ENCODE measurements at places on chromosomes 11 and 22.

DNA sequence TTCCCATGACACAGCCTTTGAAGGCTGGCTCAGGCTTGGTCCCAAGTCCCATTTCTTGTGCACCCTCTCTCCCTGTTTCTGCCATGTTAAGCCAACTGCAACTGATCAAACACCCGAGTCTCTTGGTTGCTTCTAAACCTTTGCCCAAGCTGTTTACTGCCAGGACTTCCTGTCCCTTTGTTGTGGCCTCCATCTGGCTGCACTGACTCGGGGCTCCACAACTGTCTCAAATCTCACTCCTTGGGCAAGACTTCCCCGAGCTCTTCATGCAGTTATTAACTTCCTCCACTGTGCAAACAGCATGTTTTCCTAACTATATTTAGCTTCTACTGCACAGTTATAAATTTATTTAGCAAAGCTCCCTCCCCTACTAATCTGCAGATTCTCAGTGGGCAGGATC, 4.3 kb downstream of the VPREB1 start:
- no peak for DNase-seq

DNA sequence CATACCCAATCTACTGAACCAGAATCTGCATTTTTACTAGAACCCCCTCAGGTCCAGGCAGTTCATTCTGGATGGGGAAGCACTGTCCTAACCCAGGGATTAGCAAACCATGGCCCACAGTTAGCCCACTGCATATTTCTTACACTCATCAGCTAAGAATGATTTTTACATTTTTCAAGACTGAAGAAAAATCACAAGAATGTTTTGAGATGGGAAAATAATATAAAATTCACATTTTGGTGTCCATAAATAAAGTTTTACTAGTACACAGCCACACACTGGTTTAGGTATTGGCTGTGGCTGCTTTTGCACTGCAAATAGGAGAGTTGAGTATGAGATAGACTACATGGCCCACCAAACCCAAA, 59.4 kb downstream of the PPFIBP2 start:
- DNase-seq: no peak

DNA sequence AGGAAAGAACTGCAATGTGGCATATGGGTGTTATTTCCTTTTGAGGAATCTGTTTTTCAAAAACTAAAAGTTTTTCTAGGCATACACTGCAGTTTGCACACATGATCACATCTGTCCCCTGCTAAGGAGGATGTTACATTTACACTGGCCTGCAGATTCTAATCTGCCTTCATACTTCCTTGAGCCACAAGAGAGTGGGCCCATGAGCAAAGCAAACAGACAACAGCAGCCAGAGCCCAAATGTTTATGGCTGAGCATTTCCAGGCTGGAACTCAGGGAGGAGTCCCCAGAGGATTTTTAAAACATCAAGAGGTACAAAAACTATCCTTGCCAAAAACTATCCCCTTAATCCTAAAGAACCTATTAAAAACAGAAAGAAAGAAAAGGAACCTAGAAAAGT, 117.2 kb upstream of the MTNR1B start:
- no peak for DNase-seq

DNA sequence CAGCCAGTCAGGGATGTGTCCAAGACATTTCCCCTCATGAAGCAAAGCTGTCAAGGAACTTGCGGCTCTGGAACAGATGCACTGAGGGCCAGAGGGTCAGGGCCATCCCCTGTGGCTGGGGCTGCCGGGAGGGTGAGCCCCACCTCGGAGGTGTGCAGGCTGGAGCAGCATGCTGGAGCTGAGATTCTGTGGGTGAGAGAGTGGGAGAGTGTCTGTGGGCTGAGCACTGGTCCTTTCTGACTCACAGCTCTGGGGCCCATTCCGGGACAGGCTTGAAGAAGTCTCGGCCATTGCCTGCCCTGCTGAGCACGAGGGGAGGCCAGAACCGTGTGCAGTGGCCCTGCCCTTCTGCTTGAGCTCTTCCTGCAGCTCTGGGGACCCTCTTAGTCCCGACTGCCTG, 2.1 kb downstream of the OMP start:
- no peak for DNase-seq

- no peak for DNase-seq
Observed at GRCh38 chr11:36485298-36486002, 24.6 kb downstream of the TRAF6 start.

DNA sequence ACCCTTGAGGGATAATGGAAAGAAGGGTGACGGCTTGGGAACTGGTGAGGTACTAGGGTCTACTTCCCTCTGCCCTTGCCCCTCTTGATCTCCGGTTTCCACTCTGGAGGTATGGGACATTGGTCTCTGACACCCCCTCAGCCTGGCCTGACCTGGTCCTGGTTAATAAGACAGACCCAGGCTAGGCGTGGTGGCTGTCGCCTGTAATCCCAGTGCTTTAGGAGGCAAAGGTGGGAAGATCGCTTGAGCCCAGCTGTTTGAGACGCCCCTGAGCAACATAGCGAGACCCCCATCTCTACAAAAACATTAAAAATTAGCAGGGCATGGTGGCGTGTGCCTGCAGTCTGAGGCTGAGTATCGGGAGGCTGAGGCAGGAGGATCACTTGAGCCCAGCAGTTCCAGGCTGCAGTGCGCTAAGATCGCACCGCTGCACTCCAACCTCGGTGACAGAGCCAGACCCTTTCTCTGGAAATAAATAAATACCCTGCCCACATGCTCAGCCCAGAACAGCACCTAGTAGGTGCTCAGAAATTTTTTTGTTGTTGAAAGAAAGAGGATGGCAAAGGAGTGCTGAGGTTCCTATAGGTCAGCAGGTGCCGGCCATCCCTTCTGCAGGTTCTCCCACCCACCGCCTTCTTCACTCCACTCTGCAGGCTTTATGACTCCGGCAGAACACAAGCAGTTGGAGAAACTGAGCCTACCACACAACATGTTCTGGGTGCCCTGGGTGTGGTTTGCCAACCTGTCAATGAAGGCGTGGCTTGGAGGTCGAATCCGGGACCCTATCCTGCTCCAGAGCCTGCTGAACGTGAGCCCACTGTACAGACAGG, 6.3 kb downstream of the BEST1 start:
- DNase-seq: no peak

GRCh38 chr11:74719011-74719410, 12.2 kb downstream of the CHRDL2 start:
- no peak for DNase-seq

DNA sequence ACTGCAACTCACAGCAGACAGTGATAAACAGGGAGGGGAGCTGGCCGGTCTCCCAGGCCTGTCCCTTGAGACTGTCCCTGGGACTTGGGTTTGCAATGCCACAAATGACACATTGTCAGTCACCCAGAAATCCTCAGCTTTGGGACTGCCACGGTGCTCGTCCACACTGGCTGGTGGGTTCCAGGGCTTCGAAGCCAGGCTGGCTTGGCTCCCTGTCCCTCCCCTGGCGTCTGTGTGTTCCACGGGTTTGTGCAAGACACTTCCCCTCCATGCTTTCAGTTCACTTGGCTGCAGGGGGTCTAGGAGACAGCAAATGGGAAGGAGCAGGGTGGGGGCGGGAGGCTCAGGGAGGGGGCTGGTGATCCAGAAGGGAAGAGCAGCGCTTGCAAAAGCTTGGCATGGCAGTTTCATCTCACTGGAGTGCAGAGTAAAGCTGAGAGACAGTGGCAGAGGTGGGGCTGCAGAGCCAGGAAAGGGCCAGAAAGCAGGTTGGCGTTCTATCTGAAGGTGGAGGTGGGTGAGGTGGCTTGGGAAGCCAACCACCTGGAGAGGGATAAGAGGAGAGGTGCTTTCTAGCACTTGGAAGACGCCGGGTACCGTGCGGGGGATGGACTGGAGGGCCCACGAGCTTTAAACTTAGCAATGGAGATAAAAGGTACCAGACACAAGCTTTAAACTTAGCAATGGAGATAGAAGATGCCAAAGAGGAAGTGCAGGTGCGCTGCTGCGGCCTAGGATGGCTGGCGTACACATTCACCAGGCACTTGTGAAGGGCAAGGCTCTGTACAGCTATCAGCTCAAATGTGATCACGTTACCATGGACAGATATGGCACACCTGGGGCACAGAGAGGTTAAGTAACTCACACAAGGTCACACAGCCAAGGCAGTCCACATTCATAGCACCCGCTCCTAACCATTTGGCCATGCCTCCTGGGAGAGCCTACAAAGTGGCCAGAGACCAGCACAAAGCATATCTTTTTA, 86.4 kb upstream of the SHISAL1 start:
- DNase-seq: no peak

GRCh38 chr22:20132686-20133246, 1.2 kb downstream of the ZDHHC8 start:
- DNase-seq: no peak

GRCh38 chr11:102117472-102118113, 7.3 kb downstream of the YAP1 start:
- no peak for DNase-seq

Measured in stimulated activated naive CD4-positive, alpha-beta T cell (primary cell).